ENCODE measurements at places on chromosomes 5 and 9.

DNA sequence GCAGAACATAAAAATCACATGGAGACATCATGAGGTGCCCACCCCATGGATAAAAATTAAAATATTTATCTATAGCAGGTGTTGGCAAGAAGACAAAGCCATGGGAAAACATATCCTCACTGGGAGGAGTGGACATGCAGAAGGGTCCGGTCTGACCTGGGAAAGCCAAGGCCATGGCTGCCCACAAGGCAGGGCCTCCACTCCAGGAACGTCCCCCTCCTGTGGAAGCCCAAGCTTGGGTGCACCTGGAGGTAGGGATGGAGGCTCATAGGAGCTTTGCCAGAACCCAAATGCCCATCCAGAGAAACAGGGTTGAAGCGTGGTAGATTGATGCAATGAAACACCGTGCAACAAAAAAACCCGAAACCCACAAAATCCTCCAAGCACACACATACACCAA is 81.4 kb upstream of the COL5A1 start:
- DNase-seq: no peak

DNA sequence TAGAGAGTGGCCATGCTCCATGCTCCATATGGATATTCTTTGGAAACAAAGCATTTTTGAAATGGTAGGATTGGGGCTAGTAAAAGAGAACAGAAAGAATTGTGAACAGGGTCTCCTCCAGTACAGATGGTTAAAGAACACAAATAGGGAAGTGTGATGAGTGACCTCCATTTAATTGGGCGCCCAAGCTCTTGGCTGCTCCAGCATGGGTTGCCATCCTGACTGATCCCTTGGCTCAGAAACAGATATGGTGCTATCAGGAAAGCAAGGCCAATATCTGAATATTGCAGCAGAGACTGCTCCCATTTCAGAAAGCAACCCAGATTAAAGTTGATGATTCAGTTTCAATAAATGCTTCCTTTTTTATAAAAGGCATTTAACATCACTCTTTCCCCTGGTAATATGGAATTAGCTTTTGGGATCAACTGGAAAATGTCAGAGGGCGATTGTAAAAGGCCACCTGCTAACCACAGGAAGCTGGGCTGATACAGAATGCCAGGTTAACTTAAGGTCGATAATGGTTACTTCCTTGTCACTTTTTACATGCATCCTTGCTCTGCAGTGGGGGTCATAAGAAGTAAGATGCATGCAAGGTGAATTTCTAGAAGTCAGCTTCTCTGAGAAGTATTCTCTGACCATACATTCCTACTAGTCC is 52.9 kb downstream of the TMC1 start:
- no peak for DNase-seq

GRCh38 chr5:53381-54174 is 38.4 kb upstream of the PLEKHG4B start:
- peak; percentile 67 for DNase-seq

- DNase-seq: peak; percentile 65
These were observed 160.7 kb upstream of the PITX1 start for GRCh38 chr5:135194573-135195269.

- no peak for DNase-seq
These were observed 219.2 kb downstream of the MAPKAP1 start for GRCh38 chr9:125487842-125488241.

DNA sequence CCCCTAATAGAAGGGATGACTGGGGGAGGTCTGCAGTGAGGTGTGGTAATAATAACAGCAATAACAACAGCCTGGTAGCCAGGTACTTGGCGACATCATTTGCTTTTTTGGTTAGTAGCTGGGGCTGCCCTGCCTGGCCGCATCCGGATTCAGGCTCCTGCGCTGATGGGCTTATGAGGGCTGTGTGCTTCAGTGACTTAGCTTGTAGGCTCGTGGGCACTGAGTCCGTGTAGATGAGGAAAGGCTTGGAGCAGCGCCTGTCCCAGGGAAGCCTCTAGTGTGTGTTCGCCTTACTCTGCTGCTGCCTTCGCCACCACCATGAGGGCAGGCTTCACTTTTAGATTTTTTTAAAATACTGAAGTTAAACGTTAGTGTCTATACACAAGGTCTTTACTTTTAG is 4.5 kb downstream of the NDUFS6 start:
- no peak for DNase-seq

DNA sequence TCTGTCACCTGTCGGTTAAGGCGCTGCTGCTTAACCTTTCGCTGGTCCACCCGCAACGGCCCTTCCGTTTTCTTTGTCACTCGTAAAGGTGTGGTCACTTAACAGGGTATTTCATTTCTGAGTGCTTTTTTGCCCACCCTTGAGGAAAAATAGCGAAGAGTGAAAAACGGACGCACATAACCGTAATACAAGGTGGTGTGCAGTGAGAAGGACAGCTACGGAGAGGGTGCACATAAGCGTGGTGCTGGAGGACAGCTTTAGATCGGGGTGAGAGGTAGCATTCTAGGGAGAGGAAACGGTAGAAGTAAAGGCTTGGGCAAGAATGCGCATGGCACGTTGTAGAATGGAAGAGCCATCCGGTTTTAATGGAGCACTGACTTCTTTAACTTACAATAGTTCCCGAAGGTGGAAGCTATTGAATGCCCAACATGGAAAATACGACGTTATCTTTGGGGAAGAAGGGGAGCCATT is 761 bp downstream of the CCT5 start:
- DNase-seq: peak; percentile 32

DNA sequence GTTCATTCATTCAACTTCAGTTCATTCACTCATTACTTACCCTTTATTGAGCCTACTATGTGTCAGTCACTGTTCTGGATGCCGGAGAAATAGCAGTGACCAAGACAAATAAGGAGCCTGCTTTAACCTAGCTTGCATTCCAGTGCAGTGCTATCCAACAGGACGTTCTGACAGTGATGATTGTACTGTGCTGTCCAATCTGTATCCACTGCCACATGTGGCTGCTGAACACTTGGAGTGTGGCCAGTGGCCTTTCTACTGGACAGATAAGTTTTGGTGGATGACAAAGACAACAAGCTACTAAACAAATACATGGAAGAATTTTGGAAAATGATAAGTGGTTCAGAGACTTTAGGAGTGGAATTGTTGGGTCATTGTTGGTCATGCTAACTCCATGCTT is 33.6 kb downstream of the SUB1 start:
- DNase-seq: no peak

GRCh38 chr9:136233411-136233810 is 12.2 kb downstream of the QSOX2 start:
- DNase-seq: no peak

GRCh38 chr5:169546346-169546745 is 37.2 kb upstream of the SPDL1 start:
- no peak for DNase-seq

GRCh38 chr5:154449786-154450185 is 4.0 kb downstream of the SAP30L start:
- no peak for DNase-seq

DNA sequence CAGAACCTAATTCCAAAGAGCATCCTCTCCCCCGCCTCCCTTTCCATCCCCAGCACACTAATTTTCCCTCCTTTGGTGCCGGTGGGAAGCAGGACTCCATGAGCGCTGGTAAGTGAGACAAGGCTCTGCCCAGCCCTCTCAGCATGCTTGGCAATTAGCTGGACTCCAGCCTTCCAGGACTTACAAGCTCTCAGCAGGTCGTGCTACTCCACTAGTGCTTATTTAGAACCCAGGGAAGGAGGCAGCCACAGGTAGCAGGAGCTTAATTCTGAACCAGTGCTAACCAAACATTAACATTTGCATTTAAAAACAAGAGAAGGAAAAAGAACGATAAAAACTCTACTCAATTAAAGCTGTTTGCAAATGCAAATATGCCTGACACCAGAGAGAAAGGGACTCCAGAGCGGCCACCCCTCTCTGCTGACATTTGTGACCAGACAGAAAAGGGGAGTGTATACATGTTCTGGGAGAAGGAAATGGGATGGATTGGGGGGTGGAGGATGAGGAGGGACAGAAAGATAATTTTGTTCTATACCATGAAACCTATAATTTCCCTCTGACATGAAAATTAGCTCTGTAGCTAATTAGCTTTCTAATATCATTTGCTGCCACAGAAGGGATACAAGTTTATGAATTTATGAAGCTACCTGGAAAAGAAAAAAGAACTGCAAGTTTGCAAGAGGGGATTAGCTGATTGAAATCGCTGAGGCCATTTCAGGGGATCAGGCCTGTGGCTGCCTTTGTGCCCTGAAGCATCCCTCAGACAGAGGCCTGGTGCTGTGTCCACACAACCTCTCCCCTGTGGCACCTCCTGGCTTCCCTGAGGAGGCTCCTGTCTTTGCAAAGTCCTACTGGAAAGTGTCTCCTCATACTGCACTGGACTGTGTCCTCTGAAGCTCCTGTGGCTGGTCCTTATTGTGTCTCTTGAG is 266.3 kb downstream of the SEC61B start:
- no peak for DNase-seq

DNA sequence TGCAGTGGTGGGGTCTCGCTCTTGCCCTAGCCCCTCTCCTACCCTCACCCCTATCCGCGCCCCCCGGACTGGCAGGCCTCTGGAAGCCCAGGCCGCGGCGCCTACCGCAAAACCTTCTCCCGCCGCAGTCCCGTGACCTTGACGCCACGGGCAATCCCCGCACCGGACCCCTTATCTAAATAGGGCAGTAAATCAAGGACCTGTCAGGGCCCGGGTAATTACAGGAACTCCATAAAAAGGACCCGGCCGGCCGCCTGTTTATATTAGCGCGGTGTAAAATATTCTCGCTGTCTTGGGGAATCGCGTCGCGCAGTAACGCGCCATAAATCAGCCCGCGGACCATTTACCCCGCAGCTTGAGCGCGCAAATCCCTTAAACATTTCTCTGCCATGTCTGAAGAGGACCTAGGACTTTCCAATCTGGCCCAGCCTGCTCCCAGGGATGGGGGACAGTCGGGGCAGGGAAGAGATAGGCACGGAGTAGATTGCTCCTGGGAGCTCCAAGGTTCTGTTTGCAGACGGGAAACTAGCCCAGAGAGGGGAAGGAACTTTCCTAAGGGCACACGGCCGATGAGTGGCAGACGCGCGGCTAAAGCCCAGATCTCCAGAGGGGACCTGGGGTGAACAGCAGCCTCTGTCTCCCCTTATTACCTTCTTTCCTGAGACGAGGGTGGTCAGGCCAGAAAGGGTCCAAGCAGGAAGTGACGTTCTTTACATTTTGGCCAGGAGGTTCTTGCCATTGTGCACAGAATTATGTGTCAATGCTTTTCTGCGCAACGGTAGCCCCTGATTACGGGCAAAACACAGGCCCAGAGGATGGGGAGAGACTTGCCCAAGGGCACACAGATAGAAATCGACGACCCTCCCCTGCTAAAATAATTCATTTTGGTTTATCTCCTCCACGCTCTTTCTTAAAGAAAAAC is 4.8 kb upstream of the HAND1 start:
- DNase-seq: no peak

DNA sequence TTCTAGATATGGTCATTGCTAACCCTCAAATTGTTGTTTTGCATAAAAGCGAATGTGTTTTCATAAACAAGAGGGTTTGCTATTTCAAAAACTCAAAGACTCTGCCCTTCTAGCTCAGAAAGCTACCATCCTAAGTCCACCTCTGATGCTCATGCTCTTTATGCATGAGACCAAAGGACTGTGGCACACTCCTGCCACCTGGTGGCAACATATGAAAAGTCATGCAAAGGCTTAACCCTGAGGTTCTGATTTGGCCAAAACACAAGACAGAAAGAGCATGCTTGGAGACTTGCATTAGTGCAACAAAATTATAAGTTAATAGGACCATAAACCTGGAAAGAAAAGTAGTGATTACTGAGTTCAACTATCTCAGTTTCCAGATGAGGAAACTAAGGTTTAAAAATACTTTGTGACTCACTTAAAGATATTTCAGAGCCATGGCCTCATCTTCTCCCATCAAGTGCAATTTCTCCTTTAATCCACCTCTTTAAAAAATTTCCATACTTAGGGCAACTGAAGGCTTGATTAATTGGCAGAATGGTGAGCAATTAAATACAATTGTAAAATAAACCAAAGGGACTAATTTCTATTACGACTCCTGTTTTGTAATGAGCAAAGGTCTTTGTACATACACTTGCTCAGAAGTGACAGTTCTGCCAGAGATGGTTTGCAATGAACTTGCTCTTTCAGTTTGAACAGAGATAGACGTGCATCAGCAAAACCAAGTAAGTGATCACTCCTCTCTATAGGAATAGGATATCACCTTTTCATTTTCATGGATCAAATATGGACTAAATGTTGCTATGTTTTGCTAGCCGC is 110.7 kb upstream of the RAD23B start:
- peak; percentile 76 for DNase-seq

DNA sequence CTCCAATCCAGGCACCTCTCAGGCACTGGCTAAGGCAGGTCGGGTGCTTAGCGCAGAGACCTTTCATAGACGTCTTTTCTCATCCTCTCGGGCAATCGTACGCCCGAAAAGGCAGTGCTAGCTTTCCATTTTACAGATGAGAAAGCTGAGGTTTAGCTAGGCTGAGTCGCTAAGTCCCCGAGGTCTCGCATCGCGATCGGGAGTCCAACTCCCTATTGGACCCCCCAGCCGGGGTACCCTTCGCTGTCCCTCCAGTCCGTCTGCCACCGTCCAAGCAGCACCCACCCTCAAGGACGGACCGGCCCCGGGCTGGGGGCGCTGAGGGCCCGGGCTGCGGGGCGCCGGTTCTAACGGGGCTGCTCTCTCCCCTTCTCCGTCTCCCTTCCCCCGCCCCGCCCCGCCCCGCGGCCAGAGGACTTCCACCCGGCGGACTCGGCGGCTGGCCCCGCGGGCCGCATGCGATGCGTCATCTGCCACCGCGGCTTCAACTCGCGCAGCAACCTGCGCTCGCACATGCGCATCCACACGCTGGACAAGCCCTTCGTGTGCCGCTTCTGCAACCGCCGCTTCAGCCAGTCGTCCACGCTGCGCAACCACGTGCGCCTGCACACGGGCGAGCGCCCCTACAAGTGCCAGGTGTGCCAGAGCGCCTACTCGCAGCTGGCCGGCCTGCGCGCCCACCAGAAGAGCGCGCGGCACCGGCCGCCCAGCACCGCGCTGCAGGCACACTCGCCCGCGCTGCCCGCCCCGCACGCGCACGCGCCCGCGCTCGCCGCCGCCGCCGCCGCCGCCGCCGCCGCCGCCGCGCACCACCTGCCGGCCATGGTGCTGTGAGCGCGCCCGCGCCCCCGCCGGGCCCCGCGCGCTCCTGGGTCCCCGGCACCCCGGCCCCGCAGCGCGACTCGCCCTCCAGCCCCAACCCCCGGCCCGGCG is 12.5 kb upstream of the EXOSC2 start:
- DNase-seq: peak; percentile 92

DNA sequence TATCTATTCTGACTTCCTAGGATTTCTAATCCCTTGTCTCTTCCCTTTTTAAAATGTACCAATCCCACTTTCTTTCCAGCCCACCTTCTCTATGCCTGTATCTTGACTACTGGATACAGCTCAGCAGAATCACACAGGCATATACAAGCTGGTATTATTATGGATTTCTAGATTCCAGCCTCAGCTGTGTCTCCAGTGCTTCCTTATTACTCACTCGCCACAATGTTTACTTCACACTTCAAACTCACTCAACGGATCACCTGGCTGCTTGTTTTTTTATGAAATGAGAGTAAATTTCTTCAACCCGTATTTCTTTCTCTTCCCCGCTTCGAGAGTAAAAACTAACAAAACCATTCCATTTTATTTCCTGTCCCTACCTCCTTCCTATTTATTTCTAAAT is 38.8 kb downstream of the CWC27 start:
- DNase-seq: no peak
